Fibroblast of skin of back (primary cell): ENCODE measurements at places on chromosomes 11 and 22.

GRCh38 chr11:34423300-34423699 is 15.4 kb upstream of the CAT start:
- DNase-seq: no peak

DNA sequence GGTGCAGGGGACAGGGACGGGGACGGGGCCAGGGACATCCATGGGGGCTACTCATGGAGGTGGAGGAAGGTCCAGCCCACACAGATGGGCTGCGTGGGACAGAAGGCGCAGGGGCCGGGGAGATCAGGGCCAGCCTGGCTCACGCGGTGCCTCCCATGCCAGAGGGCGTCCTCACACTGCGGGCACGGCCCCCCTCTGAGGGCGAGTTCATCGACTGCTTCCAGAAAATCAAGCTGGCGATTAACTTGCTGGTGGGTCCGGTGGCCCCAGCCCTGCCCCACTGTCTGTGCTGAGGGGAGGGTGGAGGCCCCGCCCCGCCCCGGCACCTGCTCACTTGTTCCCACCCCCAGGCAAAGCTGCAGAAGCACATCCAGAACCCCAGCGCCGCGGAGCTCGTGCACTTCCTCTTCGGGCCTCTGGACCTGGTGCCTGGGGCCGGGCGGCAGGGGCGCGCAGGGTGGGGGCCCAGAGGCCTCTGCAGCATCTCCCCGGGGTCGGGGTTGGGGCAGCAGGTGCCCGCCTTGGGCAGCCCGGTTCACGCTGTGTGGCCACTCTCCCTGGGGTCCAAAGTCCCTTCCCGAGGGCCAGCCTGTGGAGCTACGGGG is 15.8 kb downstream of the EPS8L2 start:
- no peak for DNase-seq

- no peak for DNase-seq
Observed at GRCh38 chr11:1128311-1129142, 29.2 kb upstream of the MUC5AC start.

DNA sequence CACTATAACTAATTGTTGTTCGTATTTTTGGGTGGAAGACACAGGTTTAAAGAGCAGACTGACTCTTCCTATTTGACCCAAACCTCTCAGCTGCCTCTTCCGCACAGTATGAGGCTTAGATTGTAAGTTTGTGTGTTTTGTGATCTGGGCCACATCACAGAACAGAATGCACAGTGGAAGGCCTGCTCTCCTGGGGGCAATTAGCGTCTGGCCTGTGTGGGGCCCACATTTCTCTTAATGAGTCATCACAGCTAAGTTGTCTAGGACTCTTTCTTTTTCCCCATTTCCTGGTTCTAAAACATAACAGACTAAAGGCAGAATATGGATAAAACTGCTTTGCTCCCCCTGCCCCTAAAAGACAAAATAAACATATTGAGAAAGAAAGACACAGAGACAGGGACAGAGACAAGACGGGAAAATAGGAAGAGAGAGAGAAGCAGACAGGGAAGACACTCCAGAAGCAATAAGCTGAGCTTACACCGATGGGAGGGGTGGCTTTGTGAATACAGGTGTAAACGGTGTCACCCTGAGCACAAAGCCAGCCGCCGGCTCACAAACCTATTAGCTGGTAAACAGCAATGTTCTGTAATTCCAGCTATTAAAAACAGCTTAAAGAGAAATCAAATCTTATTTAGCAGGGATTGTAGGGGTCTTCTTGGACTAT is 127.4 kb upstream of the OPCML start:
- DNase-seq: peak; percentile 7

GRCh38 chr11:126124231-126124661 is 61.6 kb upstream of the CDON start:
- DNase-seq: no peak

GRCh38 chr11:1597994-1598380 is at the start of gene KRTAP5-2:
TSS of gene KRTAP5-2 (minus strand) at chr11:1598294. CDS start at chr11:1598250, 44 bp downstream.
- no peak for DNase-seq

GRCh38 chr11:115145324-115145723 is 358.9 kb downstream of the CADM1 start:
- DNase-seq: no peak

DNA sequence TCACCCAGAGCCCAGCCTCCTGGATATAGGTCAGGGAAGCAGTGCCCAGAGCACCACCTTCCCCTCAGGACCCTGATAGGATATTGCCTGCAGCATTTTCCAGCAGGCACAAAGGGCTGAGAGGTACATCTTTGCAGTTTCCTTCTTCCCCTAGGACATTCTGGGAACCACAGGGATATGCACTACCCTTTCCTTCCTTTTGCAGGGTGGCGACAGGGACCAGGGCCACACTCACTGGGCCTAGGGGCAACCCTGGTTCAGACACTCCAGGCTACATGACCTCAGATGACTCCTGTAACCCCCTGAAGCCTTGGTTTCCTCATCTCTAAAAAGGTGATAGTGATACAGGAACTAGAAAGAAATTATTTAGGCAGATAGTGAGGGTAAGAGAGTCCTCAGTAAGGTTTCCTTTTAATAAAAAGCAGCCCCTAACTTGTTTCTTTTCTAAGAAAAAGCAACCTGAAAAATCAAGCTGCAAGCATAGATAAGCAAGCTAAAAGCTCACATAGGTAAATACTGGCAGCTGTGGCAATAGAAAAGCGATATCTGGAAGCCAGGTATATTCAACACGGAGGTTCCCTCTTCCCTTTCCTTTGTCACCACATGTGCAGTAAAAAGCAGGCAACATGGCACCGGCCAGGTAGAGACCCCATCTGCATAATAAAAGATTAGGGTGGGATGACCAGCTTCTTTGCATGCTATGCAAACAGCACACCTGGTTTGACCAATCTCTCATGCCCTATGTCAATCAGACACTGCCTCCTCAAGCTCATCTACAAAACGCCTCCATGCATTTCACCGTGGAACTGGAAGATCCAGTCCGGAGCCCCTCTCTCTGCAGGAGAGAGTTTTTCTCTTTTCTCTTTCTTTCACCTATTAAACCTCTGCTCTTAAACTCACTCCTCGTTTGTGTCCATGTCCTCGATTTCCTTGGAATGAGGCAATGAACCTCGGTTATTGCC is 13.2 kb upstream of the MRGPRX2 start:
- no peak for DNase-seq

GRCh38 chr11:6995703-6996102 is 24.4 kb downstream of the ZNF214 start:
- no peak for DNase-seq

- DNase-seq: peak; percentile 5
Observed at GRCh38 chr11:2582351-2582945, 117.3 kb downstream of the KCNQ1OT1 start.

- no peak for DNase-seq
Observed at GRCh38 chr11:70338594-70338993, 59.7 kb upstream of the CTTN start.

DNA sequence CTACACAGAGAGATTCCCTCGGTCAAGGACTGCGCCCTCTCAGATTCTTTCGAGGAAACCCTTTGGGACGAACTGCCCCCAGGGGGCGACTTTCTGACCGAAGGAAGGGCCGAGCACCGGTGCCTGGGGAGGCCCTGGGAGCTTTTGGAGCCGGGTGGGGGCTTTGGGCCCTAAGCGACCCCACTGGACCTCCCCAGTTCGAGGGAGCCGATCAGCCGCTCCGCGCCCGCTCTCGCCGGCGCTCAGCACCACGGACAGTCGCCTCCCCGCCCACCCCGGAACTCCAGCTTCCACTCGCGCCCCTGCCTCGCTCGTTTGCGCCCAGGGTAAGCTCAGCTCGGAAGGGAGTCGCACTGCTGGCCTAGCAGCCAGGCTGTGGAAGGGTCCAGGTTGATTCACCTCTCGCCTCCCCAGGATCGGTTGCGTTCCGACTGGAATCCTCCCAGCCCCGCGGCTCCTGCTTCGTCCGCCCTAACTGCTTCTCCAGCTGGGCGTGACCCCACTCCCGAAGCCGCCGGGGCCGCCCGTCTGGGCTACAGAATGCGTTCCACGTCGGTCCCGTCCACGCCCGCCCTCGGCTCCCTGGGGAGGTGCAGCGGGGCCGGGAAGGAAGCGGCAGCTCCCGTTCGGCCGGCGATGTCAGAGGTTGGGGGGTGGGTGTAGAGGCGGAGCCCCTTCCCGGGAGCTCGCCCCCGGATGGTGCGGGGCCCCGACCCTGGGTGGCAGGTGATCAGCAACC is 428 bp downstream of the SCN3B start:
- peak; percentile 53 for DNase-seq

- DNase-seq: peak; percentile 83
Observed at GRCh38 chr11:27563201-27563600, 56.6 kb upstream of the LIN7C start.

DNA sequence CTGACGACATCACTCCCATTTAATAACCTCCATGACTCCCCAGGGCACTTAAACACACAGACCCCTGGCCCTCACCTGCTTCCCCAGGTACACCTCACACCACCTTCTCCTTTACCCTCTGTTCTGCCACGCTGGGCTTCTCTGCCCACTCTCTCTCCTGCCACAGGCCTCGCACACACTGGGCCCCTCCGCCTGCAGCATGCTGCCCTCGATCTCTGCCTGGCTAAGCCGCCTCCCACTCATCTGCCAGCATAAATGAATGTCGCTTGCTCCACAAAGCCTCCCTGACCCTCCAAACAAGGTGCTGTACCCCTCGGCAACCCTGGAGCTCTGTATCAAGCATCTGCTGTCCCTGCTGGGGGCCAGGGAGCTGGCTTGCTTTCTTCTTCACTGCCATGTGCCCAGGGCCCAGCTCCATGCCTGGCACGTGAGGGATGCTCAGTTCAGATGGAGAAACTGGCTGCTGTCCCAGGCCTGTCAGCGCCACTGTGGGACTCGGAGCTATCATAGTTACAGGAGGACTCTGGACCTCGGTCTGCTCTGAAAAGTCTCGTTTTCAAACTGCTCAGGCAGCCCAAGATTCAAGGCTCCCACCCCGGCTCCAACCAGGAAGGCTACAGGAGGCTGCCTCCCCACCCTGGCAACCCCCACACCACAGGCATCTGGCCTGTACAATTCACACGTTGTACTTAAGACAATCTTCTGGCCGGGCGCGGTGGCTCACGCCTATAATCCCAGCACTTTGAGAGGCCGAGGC is 11.9 kb downstream of the TTLL1 start:
- DNase-seq: no peak

GRCh38 chr11:110184456-110184855 is 91.3 kb downstream of the ZC3H12C start:
- no peak for DNase-seq

- no peak for DNase-seq
Observed at GRCh38 chr22:24424001-24424900, 3.1 kb upstream of the ADORA2A start.

GRCh38 chr22:32794449-32795213 is 6.9 kb upstream of the TIMP3 start:
- peak; percentile 42 for DNase-seq

DNA sequence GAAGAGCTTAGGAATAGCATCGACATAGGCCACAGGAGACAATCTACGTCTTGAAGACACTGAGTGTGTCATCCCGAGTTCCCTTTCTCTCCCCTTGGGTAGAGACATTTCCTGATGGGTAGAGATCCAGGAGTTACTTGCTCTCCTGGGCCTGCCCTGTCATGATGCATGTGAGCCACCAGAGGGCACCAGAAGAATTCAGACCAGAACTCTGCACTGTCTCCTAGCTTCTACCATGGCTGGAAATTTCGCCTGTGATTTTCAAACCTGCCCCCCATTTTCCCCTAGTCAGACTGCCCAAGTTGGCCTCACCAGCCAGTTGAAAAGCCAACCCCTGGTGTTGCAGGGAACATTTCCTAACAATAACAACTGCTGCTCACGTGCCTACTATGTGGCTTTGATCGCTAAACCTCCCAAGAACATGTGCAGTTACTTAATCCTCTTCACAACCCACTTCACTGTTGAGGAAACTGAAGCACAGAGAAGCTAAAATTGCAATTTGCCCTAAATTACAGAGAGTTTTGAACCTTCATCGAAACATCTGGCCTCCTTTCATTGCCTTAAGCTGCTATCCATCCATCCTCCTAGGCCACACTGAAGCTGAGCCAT is 47.2 kb downstream of the C11orf58 start:
- DNase-seq: peak; percentile 75

- no peak for DNase-seq
Observed at GRCh38 chr22:20433191-20433590, 4.4 kb downstream of the SCARF2 start.

DNA sequence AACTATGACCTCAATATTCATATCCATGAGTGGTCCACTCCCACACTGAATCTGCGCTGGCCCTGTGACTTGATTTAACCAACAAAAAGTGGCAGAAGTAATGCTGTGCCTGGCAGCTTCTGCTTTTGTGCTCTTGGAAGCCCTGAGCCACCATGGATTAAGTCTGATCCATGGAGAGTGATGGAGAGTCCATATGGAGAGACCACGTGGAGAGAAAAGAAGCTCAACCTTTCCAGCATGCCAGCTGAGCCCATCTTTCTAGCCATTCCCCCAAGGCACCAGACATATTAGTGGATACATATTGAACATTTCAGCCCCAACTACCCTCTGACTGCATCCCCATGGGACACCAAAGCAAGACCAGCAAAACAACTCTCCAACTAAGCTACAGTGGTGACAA is 16.0 kb downstream of the LRRC55 start:
- DNase-seq: no peak

GRCh38 chr11:115802641-115803040 is 298.4 kb upstream of the CADM1 start:
- no peak for DNase-seq

GRCh38 chr11:71472357-71472885 is 19.4 kb downstream of the NADSYN1 start:
- DNase-seq: no peak

DNA sequence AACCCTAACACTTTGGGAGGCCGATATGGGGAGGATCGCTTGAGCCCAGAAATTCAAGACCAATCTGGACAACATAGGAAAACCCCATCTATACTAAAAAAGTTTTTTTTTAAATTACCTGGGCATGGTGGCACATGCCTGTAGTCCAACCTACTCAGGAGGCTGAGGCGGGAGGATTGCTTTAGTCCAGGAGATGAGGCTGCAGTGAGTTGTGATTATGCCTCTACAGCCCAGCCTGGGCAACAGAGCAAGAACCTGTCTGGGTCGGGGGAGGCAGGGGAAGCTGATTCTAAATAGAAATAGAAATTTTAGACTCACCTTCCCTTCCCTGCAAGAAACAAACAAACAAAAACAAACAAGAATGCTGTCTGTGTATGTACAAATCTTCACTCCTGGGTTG is 52.9 kb upstream of the PRODH start:
- no peak for DNase-seq

- no peak for DNase-seq
Observed at GRCh38 chr22:23104187-23104971, 34.1 kb downstream of the GNAZ start.
